ENCODE measurements at places on chromosomes 3 and 15. TPM values are rescaled to one million over a fixed set of nuclear protein-coding genes. Genes with fewer than 3 reads are reported as not detected.

- no peak for DNase-seq
Observed at GRCh38 chr3:64943866-64944265, 256.1 kb upstream of the ADAMTS9 start.

DNA sequence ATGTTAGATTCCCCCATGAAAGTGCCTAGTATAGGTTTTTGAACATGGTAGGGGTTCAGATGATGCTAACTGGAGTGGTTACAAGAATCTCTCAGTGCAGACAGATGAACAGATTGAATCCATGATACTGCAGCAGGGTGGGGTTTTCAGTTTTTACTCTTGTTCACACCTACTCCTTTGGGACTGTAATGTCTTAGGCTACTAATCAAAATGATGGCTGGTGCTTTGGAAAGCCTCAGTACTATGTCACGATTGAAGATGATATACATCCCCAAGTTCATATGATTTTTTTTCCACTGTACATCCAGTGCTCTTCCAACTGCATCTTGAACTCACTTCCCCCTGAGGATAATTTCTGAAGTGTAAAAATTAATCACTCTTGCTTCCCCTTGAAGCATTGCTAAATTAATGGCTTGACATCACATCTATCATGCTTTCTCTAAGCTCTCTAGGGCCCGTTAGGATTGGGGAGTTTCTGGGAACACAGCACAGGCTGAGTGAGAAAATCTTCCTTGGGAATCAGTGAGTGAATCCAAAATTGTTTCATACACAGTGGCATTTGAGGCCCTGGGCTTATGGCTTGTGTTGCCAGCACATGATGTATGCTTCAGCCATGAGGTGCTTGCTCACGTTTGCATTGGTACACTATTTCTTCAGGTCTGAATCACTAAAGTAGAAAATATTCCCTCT, 115.0 kb upstream of the TPRG1 start:
- DNase-seq, result no peak

DNA sequence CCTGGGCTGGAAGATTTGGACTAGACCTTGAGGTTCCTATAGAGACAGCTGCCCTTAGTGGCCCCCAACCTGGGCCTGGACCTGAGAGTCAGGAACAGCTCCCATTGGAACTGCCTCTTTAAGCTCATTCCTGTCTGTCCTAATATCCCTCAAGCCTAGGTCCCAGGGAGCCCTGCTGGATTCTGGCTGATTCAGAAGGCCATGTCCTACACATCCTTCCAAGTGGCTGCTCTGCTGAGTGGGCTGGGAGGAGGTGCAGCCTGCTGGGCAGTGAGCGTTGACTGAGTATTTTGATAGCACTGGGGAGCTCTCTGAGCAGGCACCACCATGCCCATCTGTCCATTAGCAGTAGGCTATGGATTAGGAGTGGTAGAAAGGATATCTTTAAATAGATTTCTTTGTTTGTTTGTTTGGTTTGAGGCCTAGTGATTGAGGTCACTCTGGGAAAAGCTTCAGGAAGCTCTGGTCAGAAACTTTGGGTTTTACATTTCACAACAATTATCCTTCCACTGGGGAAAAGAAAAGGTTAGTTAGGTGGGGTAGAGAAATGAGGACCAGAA, 54.6 kb upstream of the ATOSA start:
- no peak for DNase-seq

GRCh38 chr15:35305946-35306345, 220.9 kb upstream of the NANOGP8 start:
- peak; percentile 2 for DNase-seq

GRCh38 chr3:192040282-192041043, 579.5 kb downstream of the PYDC2 start:
- DNase-seq, result no peak

- DNase-seq, result peak; percentile 31
Observed at GRCh38 chr3:184466413-184466960, 86.6 kb downstream of the CHRD start.

GRCh38 chr3:171346582-171347300, 113.5 kb downstream of the TNIK start:
- DNase-seq, result no peak

DNA sequence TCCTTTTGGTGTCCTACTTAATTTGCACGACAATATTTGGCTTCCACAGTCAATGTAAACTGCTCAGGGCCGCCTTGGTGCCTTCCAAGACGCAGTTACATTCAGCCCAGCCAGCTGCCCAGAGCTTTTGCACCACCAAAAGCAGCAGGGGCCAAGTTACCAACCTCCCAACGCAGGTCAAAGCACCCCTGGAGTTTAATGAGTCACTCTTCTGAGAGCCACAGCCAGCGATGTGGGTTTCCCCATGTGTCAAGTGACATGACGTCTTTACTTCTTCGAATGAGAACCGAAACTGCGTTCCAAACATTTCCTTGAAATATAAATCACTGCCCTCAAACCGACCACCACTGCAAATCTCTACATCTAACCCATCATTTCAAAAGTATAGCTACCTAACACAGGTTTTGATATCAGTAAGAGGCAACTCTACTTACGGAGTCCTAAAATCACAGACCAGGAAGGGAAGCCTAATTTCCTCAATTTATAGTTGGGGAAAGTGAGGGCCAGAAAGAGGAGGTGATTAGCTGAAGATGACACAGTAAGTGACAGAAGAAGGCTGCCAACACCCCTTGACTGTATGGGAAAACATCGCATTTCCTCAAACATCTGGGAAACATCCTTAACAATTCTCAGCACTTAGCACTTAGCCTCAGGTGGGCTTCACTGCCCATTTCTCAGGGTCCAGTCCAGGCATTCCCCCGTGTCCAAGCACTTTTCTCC, 24.5 kb downstream of the MB21D2 start:
- peak; percentile 99 for DNase-seq

GRCh38 chr15:44662478-44663409, 718 bp downstream of the SPG11 start:
- DNase-seq, result peak; percentile 70

- DNase-seq, result no peak
Observed at GRCh38 chr3:123080864-123081562, 14.2 kb downstream of the PDIA5 start.

DNA sequence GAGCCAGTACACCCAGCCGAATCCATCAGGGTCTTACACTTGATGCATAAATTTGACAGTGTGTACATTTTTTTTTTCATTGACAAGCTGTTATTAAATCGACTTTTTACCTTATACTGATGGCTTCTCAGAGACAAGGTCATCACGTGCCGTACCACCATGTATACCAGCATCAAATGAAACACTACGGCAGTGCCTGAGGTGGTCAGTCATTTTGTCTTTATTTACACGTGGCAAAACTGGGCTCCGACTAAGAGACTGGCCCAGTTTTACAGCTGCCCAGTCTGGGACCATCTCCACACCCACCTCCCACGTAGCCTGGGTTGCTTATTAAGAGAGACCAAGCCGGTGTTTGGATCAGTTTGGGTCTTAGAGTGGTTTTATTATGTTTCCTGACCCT, 57.4 kb downstream of the TMEM266 start:
- DNase-seq, result no peak

GRCh38 chr3:134325706-134326105, 48.5 kb downstream of the AMOTL2 start:
- DNase-seq, result peak; percentile 82

DNA sequence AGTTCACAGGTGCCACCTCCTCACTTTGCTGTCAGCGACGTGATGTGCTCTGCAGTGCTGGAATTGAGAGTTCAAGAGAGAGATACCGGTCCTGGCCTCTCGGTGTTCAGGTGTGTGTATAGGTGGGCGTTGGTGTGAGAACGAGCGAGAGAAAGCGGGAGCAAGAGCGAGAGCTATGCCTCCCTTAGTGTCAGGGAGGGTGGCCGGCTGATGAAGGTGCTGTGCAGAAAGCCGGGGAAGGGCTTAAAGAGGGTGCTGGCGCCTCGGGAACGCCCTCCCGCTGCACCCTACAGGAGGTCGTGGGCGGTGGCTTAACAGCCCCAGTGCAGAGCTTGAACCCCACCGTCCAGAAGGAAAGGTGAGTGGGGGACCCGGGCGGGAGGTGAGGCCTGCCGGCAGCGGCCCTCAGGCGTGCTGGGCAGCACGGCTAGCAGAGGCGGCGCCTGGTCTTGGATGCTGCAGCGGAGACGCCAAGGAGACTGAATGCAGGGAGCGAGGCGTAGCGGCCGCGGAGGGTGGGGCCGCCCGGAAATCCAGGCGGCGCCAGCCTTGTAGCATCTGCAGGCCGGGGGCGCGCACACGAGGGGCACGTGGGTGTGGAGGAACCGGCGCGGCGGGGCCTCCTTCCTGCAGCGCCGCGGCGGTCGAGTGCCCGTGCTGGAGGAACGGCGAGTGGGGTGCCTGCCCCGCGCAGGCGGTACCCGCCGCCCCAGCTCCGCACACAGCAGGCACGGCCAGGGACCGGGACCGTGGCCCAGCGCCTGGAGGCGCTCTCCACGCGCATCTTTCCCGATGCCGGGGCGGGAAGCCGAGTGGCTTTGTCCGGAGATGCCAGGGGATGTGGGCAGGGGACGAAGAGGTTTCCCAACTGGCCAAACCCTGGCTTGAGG, 246.8 kb upstream of the TOPAZ1 start:
- DNase-seq, result peak; percentile 66

DNA sequence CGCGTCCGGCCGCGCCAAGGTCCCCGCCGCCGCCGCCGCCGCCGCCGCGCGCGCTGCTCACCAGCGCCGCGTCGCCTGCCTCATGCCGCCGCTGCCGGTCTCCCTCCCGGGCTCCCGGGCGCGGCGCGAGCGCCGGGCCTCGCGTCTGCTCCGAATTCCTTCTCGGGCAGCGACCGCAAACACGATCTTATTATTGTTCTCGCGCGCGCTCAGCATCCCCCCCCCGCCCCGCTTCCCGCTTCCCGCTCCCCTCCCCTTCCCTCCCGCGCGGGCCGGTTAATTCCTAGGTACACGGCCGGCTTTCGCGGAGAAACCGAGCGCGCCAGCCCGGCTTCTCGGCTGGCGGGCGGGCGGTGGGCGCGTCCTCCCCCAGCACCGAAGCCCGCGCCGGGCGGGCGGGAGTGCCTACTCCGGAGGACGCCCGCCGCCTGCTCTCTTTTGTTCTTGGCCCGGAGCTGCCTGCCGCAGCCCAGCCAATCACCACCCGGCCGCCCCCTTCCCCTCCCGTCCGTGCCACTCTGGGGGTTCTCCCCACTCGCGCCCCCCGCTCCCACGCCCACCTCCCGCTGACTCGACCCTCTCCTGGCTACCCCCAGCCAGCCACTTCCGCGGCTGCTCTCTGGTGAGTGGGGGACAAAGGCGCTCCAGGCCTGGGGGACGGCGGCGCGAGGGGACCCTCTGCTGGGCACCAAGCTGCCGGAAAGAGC, at the start of gene HDGFL3:
TSS of gene HDGFL3 (minus strand) at position 164 of the 707 bp plus-strand sequence. CDS start 409 bp downstream, outside the sequence.
- DNase-seq, result peak; percentile 9

GRCh38 chr15:101538996-101539395, 49.5 kb upstream of the PCSK6 start:
- no peak for DNase-seq

DNA sequence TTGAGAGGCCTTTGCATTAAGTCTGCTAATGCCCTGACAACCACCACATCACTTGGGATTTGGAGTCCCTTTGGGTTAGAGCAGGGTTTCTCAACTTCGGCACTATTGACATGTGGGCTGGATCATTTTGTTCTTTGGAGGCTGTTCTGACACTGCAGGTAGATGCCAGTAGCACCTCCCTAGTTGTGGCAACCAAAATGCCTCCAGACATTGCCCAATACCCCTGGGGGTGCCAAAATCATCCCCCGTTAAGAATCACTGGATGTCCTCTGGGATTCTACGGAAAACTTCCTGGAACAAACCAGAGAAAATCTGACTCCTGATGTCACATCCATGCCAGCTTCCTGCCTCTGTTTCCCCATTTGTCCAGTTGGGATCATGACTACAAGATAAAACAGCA, 37.2 kb upstream of the BLM start:
- no peak for DNase-seq

DNA sequence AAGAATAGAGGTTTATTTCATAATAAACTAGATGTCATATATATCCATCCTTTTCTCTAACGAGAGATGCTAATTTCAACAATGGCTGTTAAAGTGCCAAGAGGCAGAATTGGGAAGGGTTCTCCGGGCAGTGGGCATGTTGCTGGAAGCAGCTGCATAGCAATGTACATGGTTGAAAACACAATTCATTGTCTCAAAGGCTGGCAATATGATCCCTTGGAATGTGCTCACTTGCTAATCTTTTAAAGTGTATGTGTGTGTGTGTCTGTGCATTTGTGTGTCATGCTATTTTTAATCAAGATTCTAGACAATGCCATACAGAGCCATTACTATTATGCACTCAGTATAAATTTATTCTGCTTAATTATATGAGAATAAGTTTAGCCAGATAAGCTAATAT, 1020.3 kb downstream of the NAALADL2 start:
- DNase-seq, result no peak

- no peak for DNase-seq
Observed at GRCh38 chr15:44769521-44769920, 33.2 kb downstream of the TRIM69 start.

- DNase-seq, result no peak
Observed at GRCh38 chr3:185813691-185814215, 11.1 kb downstream of the IGF2BP2 start.

Gene SLC22A14
- not detected for total RNA-seq

Gene TMEM158
- 7.5 TPM for total RNA-seq

Gene IMPG2
- total RNA-seq, result 0.05 TPM

Gene DENND4A
- 16.3 TPM for total RNA-seq

Gene XCR1
- 0.18 TPM for total RNA-seq

Gene PTPRG
- 32.9 TPM for total RNA-seq

Gene TFDP2
- total RNA-seq, result 57.6 TPM

Gene ZFYVE19
- 33.1 TPM for total RNA-seq

Gene INSYN1
- not detected for total RNA-seq

Gene SCG5
- total RNA-seq, result 0.39 TPM

Gene BCL2A1
- not detected for total RNA-seq

Gene SI
- total RNA-seq, result not detected
